Hematopoietic multipotent progenitor cell (in vitro differentiated cells): ENCODE measurements at places on chromosomes 7 and 10. TPM values are rescaled to one million over a fixed set of nuclear protein-coding genes. Genes with fewer than 3 reads are reported as not detected.

- DNase-seq: no peak
Measured at GRCh38 chr10:113113241-113113640, 163.2 kb downstream of the TCF7L2 start.

GRCh38 chr10:114102256-114102655 lies 58.6 kb downstream of the ADRB1 start:
- no peak for DNase-seq

Gene CALU
- 14.8 TPM for total RNA-seq

DNA sequence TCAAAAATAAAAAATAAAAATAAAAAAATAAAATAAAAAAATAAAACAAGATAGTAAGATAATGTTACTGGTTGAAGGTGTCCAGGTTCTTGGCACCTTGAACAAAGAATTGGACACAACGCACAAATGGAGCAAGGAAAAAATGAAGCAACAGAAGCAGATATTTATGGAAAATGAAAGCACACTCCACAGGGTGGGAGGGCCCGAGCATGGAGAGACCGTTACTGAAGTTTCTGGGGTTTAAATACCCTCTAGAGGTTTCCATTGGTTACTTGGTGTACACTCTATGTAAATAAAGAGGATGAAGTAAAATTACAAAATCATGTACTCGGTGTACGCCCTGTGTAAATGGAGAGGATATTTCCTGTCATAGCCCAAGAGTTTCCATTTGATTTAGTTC lies 15.7 kb upstream of the PFKP start:
- no peak for DNase-seq

DNA sequence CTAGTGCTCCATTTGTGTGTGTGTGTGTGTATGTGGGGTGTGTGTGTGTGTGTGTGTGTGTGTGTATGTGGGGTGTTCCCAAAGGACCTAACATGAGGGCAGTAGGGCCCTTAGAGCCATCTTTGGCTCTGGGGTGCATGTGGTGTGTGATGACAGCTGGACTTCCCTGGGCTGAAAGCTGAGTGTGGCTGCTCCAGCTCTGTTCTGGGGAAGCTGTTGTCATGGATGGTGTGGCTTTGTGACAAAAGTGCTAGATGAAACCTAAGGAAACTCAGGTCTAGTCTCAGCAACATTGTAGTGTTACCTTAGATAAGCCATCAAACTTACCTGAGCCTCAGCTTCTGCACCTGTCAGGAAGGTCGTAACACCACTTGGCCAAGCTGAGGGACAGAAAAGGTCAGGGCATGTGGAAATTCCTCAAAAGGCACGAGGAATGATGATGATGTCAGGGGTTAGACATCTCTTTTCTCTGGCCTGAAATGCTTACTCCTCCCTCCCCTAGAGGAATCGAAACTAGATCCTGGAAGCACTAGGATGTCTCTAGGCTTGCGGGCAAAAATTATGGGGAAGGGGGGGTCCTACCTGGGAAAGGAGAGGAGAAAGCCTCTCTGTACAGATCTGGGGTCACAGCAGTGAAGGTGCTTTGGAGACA lies 115.4 kb downstream of the RPS24 start:
- no peak for DNase-seq

Gene CALHM3
- 0.27 TPM for total RNA-seq

GRCh38 chr7:116041615-116042014 lies 11.1 kb upstream of the TFEC start:
- no peak for DNase-seq

DNA sequence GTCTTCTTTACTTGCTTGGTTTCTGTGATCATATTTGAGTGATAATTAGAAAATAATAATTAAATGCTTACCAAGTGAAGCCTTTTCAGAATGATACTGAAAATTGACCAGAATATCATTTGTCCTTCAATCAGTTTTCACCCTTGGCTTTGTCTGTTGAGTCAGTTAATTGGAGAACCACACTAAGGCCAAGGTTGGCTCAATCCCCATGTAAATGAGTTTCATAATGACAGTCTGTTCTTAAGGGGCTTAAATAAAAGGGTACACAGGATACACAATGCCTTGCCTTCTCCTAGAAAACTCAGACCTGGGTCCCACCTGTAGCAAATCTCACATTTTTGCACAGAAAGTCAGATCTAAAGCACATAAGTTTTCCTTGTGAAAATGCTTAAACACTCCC lies 31.3 kb upstream of the EGR2 start:
- DNase-seq: no peak

DNA sequence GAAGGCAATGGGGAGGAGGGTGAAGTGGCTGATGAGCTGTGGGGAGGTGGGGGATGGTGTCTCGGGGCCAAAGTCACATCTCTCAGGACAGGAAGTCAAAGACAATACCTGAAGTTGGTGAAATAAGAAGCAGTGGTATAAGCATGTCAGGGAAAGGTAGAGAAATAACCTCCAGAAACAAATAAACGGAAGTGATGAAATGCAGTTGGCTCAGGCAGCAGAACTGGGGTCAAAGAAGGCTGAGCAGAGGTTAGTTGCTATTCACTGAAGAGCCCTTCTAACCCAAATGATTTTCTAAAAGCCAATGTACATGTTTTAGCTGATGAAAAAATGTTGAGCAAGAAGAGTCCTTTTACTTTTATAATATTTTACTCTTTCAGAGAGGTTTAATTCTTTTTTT lies 78.6 kb upstream of the ADRB1 start:
- DNase-seq: no peak

DNA sequence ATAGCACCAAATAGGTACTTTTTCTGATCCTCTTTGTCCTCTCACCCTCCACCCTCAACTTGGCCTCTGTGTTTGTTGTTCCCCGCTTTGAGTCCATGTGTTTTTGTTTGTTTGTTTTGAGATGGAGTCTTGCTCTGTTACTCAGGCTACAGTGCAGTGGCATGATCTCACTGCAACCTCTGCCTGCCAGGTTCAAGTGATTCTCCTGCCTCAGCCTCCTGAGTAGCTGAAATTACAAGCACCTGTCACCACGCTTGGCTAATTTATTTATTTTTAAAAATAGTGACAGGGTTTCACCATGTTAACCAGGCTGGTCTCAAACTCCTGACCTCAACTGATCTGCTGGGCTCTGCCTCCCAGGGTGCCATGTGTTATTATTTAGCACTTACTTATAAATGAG lies 5.3 kb downstream of the ZNF273 start:
- no peak for DNase-seq

Gene FGL2
- 2.7 TPM for total RNA-seq

GRCh38 chr10:126734015-126734414 lies 63.5 kb upstream of the C10orf90 start:
- DNase-seq: no peak

- DNase-seq: no peak
Measured at GRCh38 chr10:1241973-1242935, 186.1 kb downstream of the WDR37 start.

Gene VAX1
- total RNA-seq: under 0.01 TPM

GRCh38 chr7:1054861-1055450 lies 10.6 kb downstream of the GPR146 start:
- DNase-seq: peak; percentile 89

- DNase-seq: no peak
Measured at GRCh38 chr7:29611941-29612544, 48.4 kb downstream of the PRR15 start.
